ENCODE measurements at places on chromosomes 2 and 18.
A peak's percentile ranks its signal among the peaks of the same experiment; 100 is the strongest.

DNA sequence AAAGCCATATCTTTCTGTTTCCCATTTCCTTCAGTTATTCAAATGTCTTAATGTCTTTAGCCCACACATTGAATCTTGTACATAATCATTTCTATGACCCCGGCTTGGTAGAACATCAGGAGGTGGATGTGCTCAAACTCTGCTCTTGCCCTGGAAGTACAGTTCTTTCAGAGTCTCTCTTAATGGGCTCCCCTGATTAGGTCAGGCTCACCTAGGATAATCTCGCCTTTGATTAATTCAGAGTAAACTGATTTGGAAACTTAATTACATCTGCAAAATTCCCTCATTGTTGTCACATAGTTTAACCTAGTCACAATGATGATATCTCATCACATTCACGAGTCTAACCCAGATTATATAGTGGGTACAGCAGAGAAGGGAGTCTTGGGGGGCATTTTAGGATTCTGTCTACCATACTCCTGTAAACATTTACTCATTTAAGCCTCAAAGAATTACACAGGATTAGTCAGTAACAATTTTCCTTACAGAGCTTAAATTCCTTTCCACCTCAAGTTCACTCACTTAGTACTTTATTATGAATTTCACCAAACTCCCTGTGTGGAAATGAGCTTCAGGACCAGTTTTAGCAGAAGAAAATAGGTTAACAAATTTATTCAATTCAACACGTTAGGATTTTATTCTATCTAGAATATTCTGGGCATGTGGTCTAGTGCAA lies 135.5 kb downstream of the FHOD3 start:
- peaks cover 3% of the 10 kb centered on the region for H3K4me1 ChIP-seq
- H3K36me3 ChIP-seq: no peaks in the 10 kb centered on the region
- H3K27me3 ChIP-seq: no peaks in the 10 kb centered on the region
- H3K4me3 ChIP-seq: no peak overlapping the region
- no peak overlapping the region for H3K27ac ChIP-seq
- no peak for DNase-seq

GRCh38 chr2:222993920-222994650 lies 57.9 kb upstream of the KCNE4 start:
- H3K27me3 ChIP-seq: no peaks in the 10 kb centered on the region
- peak overlapping the region; percentile 49 for H3K4me3 ChIP-seq
- DNase-seq: no peak
- H3K36me3 ChIP-seq: no peaks in the 10 kb centered on the region
- peaks cover 15% of the 10 kb centered on the region for H3K4me1 ChIP-seq

DNA sequence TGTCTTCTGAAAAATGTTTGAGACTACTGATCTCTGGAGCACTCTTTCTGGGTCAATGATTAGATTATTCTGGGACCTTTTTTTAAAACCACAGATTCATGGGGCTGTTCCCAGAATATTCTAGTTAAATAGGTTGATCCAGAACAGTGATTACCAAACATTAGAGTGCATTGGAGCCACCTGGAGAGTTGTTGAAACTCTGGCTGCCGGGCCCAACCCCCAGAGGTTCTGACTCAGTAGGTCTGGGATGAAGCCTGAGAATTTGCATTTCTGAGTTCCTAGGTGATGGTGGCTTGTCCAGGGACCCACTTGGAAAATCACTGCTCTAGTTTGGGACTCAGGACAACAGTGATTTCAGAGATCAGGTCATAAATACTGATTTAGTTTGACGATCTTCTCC lies 197.3 kb downstream of the PTPRM start:
- no peak overlapping the region for H3K4me3 ChIP-seq
- H3K27ac ChIP-seq: no peak overlapping the region
- no peaks in the 10 kb centered on the region for H3K27me3 ChIP-seq
- H3K36me3 ChIP-seq: no peaks in the 10 kb centered on the region

DNA sequence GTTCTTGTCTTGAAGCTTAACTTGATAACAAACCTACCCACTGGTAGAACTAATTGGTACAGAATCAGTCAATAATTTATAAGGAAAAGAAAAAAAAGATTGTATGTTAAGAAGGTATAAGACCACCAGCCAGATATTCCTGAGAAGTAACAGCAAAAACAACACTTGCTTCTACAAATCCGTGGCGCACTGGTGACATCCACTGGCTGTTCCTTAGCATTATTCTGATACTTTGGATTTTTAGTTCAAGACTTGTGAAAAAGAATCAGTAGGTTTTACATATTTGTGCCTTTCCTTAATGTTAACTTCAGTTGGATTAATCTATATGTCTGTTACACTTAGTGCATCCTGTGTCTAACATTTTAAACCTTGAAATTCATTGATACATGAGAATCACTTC lies 141.8 kb downstream of the GRB14 start:
- H3K27me3 ChIP-seq: no peaks in the 10 kb centered on the region
- H3K4me1 ChIP-seq: no peaks in the 10 kb centered on the region
- DNase-seq: no peak
- no peaks in the 10 kb centered on the region for H3K36me3 ChIP-seq

GRCh38 chr2:234497594-234498235 lies 834 bp upstream of the ARL4C start:
- peak overlapping the region; percentile 65 for H3K4me3 ChIP-seq
- H3K27me3 ChIP-seq: peaks cover 4% of the 10 kb centered on the region
- H3K27ac ChIP-seq: no peak overlapping the region

GRCh38 chr18:37665346-37665745 lies 99.7 kb upstream of the CELF4 start:
- H3K27ac ChIP-seq: no peak overlapping the region
- H3K36me3 ChIP-seq: no peaks in the 10 kb centered on the region
- H3K4me3 ChIP-seq: no peak overlapping the region
- H3K27me3 ChIP-seq: no peaks in the 10 kb centered on the region
- no peak for DNase-seq
- no peaks in the 10 kb centered on the region for H3K4me1 ChIP-seq

GRCh38 chr2:237594514-237594871 lies 4.0 kb upstream of the RAB17 start:
- H3K36me3 ChIP-seq: no peaks in the 10 kb centered on the region
- H3K4me3 ChIP-seq: no peak overlapping the region
- H3K27ac ChIP-seq: no peak overlapping the region
- no peak for DNase-seq

- H3K27me3 ChIP-seq: no peaks in the 10 kb centered on the region
- H3K4me1 ChIP-seq: peaks cover 36% of the 10 kb centered on the region
- no peaks in the 10 kb centered on the region for H3K36me3 ChIP-seq
- DNase-seq: peak; percentile 95
Measured at GRCh38 chr2:1591978-1592907, 152.1 kb downstream of the PXDN start.

DNA sequence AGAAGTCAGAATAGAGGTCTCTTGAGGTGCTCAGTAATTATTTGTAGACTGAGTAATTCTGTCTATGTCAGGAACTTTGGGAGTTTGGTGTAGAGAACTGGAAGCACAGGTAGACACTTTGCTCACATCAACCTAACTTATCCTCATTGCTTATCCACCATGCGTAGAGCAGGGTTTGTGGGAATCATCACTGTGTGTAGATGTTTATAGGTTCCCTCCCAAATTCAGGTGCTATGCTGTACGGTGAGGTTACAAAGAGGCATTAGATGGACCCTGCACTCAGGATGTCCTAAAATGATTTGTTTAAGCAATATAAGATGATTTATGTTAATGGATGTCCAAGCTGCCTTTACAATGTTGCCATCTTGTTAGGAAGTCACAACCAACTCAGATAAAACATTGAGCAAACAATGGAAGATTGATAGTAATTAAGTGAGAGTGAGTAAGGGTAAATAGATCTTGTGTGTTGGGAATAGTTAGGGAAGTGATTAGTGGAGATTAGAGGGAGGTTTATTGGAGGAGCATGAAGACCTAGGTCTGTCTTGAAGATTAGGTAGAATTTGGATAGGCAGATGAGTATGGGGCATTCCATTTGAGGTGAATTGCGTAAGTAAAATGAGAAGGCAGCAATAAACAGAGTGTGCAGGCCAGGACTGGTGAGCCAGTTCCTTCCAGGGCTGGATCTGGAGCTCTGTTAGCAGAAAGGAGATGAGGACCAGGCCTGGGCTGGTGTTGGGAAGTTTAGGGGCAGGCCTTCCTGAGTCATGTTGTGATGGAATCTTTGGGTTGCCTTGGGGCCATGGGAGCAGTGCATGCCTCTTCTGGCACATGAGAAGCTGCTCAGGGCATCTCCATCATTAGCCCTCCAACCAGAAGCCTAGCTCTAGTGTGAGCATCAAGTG lies 12.1 kb downstream of the EPAS1 start:
- no peaks in the 10 kb centered on the region for H3K27me3 ChIP-seq
- no peaks in the 10 kb centered on the region for H3K36me3 ChIP-seq
- DNase-seq: no peak
- H3K4me3 ChIP-seq: no peak overlapping the region

DNA sequence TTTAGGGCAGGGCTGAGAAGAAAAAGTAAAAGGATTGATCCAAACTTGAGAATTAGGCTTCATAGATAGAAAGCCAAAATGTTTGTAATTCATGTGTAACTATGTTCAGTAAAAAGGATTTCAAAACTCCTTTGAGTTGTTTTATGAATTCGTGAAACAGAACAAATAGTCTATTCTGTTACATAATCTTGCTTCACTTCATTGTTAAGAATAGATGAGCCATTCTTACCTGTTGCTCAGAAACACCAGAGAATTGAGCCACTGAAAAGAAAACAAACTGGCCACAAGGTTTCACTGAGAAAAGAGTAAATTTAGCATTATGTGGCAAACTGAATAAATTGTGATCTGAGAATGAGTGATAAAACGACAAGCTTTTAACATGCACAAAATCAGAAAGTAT lies 4.5 kb upstream of the ITPRID2 start:
- H3K27me3 ChIP-seq: no peaks in the 10 kb centered on the region
- H3K4me1 ChIP-seq: peaks cover 7% of the 10 kb centered on the region
- no peak for DNase-seq
- H3K27ac ChIP-seq: no peak overlapping the region

DNA sequence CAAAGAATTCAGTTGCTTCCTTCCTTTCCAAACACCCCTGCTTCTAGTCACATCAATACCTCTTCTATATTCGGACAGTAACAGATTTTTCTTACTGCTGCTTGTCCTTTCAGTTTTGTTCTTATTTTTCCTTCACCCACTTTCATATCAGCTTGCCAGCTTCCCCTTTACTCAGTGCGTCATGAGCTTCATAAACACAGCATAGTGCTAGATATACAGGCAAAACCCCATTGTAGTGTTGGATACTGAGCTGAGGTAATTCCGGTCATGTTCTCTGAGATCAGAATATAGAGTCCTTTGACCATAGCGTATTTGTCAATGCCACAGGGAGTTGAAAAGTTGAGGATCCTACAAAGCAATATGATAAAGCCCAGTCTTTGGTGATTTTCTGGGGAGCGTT lies 2.4 kb downstream of the FARP2 start:
- H3K27ac ChIP-seq: no peak overlapping the region
- no peaks in the 10 kb centered on the region for H3K27me3 ChIP-seq
- H3K4me3 ChIP-seq: no peak overlapping the region
- peaks cover 26% of the 10 kb centered on the region for H3K4me1 ChIP-seq

GRCh38 chr2:83960371-83960770 lies 498.7 kb downstream of the SUCLG1 start:
- H3K27ac ChIP-seq: no peak overlapping the region
- H3K27me3 ChIP-seq: no peaks in the 10 kb centered on the region
- no peak overlapping the region for H3K4me3 ChIP-seq
- H3K36me3 ChIP-seq: no peaks in the 10 kb centered on the region
- DNase-seq: no peak

DNA sequence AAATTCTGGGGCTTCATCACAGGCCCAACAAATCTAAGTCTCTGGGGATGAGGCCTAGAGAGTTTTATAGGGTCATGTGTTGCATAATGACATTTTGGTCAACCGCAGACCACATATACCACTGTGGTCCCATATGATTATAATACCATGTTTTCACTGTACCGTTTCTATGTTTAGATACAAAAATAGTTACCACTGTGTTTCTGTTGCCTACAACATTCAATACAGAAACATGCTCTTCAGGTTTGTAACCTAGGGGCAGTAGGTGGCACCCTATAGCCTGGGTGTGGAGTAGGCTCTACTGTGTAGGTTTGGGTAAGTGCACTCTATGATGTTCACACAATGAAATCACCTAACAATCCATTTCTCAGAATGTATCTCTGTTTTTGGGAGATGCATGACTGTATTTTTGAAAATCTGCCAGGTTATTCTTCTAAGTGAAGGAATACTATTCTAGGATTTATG lies 485.2 kb downstream of the PTPRM start:
- DNase-seq: peak; percentile 25
- peaks cover 17% of the 10 kb centered on the region for H3K4me1 ChIP-seq
- H3K27ac ChIP-seq: no peak overlapping the region
- H3K36me3 ChIP-seq: no peaks in the 10 kb centered on the region
- H3K27me3 ChIP-seq: no peaks in the 10 kb centered on the region
- no peak overlapping the region for H3K4me3 ChIP-seq

DNA sequence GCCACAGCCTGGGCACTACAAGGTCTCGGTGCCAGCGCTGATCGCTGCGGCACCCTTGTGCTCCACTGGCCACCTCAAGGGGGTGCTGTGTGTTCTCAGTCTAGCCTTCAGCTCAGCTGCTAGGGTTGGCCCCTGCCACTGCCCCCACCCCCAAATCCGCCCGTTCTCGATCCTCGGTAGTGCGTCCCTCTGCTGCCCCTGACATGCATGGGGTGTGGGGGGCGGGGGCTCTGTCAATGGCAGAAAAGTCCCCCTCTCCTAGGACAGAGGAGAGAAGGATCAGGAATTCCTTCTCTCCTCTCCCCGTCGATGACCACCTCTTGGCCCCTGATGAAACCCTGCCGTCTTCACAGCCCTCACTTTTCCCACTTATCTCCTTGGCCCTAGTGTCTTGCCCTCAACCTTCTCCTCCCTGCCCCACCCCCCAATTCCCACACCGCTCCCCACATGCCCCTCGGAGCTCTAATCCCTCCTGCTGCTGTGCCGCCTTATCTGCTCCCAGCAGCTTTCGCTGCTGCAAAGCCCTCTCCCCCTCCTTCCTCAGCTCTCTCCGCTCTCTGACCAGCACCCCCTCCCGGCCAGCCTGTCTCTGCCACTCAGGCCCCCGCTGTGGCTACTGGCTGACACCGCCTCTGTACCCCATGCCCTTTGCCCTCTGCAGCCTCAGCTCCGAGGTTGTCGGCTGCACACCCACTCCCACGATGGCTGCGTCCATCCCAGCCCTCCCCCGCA lies 4.3 kb upstream of the ASIC4 start:
- peaks cover 14% of the 10 kb centered on the region for H3K36me3 ChIP-seq
- H3K27ac ChIP-seq: no peak overlapping the region
- H3K4me1 ChIP-seq: peaks cover 12% of the 10 kb centered on the region

DNA sequence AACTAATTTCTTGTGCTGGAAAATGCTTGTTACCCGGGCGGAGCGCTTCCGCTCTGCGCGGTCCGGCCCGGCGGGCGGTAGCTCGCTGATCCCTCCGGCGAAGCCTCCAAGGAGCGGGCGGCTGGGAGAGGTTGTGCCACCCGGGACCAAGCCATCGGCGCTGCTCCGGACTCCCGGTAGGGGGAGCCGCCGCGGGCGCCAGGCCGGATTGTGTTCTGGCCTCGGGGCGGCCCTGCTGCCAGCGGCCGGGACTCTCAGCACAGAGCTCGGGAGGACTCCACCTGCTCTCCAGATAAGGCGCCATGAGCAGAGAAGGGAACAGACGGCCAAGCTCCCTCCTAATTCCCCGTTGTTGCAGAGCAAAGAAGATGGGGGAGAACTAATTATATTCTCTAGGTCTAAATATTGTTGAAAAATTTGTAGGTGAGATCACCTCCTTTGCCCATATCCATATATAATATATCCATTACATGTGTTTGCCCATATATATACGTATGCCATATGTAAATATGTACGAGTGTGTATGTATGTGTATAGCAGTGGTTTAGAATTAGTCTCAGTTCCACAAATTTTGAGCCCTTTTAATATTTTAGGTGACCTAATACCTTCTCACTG lies 13.8 kb upstream of the SATB2 start:
- peaks cover 7% of the 10 kb centered on the region for H3K4me1 ChIP-seq
- DNase-seq: peak; percentile 97
- no peaks in the 10 kb centered on the region for H3K36me3 ChIP-seq
- peaks cover 52% of the 10 kb centered on the region for H3K27me3 ChIP-seq
